ENCODE measurements at places on chromosomes 13 and 19.

GRCh38 chr19:19134687-19135158, 3.6 kb downstream of the TMEM161A start:
- no peak for DNase-seq

DNA sequence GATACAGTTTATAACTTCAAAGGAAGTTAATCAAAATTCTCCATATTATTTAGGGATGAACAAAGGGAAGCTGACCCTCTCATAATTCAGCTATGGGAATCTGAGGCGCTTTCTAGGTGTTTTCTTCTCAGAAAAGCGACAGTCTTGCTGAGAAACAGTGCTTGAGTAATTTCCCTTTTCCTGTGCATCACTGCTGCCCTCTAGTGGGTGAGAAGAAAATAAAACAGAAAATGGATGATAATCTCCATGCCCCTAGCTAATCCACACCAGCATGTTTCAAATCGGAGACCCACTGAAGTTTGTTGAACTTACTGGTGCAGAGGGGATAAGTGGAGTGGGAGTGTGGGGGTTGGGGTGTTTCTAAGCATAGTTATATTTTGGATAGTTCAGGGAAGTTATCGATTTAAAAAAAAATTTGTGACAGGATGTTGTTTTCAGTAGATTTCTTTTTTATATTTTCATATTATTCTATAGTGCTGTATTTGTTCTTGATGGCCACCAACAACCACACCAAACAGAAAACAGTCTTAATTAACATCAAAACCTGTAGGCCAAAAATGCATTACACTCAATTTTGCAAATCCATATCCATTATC, 21.4 kb downstream of the LCP1 start:
- peak; percentile 57 for DNase-seq

- no peak for DNase-seq
Observed at GRCh38 chr13:68066879-68067513, 836.9 kb upstream of the PCDH9 start.

DNA sequence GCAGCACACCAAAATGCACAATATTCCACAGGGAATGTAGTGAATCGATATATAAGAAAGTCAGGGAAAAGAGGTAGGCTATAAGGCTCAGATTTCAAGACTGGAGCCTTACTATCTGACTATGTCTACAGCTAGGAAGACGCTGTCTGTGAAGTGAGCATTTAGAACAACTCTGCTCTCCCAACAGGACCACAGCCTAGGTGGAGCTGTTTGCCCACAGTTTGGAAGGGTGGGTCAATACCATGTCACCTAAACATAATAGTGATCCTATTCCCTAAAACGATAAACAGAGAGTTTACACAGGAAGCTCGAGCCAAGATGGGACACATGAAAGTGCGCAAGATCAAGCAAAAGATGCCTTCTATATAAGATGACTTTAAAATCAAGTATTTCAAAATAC, 2486.0 kb upstream of the PCDH20 start:
- DNase-seq: no peak

GRCh38 chr13:98507282-98507797, 69.6 kb downstream of the STK24 start:
- no peak for DNase-seq

GRCh38 chr19:16585808-16586476, 13.7 kb upstream of the SLC35E1 start:
- no peak for DNase-seq

GRCh38 chr13:31588316-31588715, 151.0 kb upstream of the RXFP2 start:
- peak; percentile 94 for DNase-seq

DNA sequence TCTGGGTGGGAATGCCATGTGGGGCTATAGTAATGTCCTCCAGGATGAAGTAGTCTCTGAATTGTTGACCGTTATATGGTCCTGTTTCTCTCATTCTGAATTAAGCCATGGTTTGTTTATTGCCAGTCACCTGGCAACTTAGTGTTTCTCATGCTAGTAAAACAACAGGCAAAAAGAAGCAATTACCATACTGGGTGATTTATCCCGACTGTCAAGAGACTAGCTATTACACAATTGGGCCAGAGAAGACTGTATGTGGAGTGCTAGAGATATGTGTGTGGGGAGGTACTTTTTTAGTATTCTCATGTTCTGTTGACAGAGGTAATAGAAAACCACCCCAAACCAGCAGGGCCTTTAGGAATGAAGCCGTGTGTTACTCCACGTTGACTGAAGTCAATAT, 258.2 kb downstream of the TDRD3 start:
- no peak for DNase-seq

DNA sequence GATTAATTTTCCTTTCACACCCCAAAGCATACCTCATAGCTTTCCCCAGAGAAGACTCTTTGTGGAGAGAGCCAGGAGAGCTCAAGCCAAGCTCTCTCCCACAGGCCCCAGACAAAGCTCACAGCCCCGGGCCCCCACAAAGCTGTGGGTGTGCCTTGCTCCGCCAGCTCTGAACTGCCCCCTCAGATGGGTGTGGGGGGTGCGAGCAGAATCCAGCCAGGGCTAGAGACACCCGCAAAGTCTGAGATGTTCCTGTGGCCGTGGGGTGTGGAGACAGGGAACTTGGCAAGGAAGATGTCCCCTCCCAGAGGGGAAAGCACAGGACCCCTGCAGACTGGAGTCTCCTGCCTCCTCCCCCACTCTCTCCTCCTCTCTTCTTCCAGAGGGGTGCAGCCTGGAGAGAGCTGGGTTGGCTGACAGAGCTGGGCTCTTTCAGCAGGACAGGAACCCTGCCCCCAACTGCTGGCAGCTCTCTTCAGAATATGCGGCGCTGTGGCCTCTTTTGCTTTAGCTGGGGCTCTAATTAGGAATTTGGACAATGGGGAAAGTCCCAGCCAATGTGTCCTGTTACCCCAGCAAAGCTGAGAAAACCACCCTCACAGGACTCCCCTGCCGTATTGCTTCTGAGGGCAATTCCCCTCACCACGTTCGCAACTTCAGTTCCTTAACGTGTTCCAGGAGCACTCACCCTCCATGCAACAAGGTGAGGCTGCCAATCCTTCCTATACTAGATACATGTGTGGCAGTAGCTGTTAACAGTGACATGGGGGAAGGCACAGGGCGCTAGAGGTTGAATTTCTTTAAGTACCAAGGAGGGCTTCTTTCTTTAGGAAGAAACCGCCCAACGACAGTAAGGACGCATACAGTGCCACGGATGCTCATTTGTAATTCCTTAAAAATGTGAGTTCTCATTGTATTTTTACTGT, 170.0 kb downstream of the COL4A1 start:
- DNase-seq: no peak

- no peak for DNase-seq
Observed at GRCh38 chr13:107574517-107575210, 640.7 kb downstream of the LIG4 start.

DNA sequence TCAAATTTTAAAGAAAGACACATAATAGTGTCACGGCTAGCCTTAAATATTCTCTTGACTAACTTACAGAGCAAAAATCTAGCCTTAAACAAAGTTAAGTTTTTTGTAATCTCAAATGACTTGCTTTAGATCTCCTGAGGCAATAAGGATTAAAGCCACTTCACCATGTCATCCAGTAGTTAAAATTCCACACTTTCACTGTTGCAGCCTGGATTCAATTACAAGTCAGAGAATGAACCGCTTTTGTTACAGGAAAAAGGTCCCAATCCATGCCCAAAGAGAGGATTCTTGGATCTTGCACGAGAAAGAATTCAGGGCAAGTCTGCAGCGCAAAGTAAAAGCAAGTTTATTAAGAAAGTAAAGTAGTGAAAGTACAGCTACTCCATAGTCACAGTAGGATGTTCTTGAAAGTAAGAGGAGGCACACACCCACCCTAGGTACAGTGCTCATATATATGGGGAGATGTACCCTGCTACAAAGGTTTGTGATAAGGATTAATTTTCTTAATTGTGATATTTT, 34.6 kb upstream of the CD177 start:
- DNase-seq: no peak

DNA sequence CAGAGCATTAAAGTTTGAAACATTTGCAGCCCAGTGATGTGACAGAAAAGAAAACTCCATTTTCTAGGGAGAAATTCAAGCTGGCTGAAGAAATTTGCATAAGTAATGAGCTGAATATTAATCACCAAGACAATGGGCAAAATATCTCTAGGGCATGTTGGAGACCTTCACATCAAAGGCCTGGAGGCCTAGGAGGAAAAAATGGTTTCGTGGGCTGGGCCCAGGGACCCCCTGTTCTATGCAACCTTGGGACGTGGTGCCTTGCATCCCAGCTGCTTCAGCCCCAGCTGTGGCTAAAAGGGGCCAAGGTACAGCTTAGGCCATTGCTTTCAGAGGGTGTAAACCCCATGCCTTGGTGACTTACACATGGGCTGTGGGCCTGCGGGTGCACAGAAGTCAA, 5.7 kb upstream of the CLEC4M start:
- no peak for DNase-seq

DNA sequence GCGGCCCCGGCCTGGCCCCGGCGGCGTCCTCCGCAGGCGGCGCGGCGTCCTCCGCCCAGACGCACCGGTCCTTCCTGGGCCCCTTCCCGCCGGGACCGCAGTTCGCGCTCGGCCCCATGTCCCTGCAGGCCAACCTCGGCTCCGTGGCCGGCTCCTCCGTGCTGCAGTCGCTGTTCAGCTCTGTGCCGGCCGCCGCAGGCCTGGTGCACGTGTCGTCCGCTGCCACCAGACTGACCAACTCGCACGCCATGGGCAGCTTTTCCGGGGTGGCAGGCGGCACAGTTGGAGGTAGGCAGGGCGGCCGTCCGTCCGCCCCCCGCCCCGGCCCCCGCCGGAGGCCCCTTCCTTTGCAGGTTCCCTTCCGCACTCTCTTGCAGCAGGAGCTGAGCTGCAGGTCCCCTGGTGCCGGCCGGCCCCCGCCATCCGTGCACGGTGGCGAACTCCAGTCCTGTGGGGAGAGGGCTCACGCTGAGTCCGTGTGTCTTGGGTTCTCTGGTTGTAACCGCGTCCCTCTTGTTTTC, 9.2 kb downstream of the PLEKHJ1 start:
- no peak for DNase-seq

- no peak for DNase-seq
Observed at GRCh38 chr19:40378509-40378908, 11.5 kb downstream of the HIPK4 start.

- no peak for DNase-seq
Observed at GRCh38 chr19:30401956-30402355, 29.8 kb downstream of the ZNF536 start.

GRCh38 chr13:82934000-82934399, 948.3 kb downstream of the SLITRK1 start:
- DNase-seq: no peak

GRCh38 chr13:79481685-79482052, 714 bp downstream of the NDFIP2 start:
- DNase-seq: peak; percentile 43

- DNase-seq: no peak
Observed at GRCh38 chr13:50732712-50733111, 110.8 kb downstream of the DLEU7 start.

GRCh38 chr13:91085127-91085526, 262.4 kb upstream of the MIR17HG start:
- no peak for DNase-seq

DNA sequence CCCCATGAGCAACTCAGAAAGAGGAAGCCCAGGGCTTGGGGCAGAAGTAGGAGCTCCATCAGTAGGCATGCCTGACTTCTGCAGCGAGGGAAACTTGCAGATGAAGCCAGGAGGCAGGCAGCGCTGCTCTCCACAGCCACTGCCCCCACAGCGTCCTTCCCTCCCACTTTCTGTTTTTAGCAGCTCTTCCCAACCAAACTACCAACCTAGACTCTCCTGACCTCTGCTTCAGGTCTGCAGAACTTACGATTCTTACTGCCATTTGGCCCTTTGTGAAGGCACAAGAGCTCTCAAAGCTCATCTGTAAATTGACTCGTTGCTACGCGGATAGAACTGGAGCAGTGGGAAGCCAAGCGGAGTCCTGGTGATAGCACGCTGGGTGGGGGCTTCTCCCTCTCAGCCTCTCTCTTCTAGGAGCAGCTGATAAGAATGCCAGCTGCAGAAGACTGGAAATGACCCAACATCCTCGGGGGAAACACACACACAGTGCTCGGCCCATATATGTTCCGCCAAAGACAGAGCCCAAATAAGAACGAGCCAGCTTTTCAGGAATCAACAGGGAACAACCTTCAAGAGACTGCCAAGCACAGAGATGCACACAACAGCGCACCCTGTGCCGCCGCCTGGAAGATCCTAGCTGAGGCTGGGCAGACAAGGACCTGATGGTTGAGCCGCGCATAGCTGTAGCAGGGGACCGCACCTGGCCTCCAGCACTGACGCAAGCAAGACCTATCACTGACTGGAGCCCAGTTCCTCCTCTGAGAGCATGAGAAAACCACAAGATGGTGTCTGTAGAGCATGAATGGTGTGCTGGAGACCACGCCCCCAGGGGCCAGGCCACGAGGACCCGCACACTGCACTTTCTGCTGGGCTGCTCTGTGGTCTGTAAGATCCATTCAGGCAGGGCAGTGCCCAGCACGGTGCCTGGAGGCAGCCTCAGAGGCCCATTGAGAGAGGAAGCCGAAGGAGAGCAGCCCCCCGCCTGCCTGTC, 15.9 kb upstream of the SLC35E1 start:
- DNase-seq: no peak

DNA sequence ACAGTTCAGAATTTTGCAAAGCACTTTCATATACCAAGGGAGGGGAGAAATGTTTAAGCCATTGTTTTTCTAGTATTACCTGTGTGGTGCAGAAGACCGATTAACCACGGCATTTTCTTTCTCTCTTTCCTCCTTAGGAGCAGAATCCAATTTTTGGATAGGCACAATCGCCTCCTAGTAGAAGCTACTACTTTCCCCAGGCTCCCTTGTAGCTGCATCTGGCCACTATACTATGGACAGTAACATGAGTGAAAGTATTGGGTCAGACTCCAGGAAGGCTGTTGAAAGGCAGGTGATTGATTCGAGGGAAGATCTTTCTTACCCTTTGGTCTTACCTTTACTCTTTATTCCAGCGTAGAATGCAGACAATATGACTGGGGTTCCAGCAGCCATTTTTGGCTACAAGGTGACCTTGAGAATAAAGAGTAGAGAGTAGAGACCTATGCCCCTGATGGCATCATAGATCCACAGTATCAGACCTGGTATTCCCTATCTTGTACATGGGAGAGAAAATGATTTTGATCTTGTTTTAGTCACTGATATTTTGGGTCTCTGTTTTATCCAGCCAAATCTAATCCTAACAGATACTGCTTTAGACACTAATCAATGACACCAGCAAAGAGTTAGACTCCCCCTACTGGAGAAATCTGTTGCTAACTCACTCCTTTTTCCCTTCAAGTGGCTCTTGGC, 77.0 kb downstream of the LRRC63 start:
- DNase-seq: no peak

- no peak for DNase-seq
Observed at GRCh38 chr19:55161571-55162322, 4.2 kb upstream of the TNNI3 start.

DNA sequence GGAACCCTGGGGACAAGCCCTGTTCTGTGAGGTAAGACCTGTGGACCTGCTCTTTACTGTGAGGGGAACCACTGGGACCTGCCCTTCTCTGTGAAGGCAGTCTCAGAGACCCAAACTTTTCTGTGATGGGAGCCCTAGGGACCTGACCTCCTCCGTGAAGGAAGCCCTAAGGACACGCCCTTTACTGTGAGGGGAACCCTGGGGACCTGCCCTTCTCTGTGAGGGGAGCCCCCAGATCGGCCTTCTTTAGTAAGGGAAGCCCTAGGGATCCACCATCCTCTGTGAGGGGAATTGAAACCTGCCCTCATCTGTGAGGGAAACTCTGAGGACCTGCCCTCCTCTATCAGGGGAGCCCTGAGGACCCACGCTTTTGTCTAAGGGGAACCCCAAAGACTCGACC, 343.5 kb downstream of the UQCRFS1 start:
- DNase-seq: no peak
